Left forelimb (tissue), 1 donor: ENCODE measurements at places on chromosomes 2 and 18.

DNA sequence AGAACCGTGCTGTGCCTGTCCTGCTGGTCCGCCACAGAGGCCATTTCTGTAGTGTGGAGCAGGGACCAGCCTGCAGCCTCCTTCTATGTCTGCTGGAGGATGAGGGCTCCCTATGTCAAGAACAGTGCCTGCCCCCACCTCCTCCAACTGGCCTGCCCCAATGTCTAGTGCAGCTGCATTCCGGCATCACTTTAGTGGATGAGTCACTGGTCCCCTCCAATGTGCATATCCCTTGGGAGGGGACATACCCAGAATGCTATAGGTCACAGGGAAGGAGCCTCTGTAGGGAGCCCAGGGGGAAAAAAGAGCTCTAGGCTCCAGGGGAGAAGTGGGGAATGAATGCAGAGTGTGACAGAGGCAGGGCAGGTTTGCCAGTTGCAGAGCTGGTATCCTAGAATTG lies 219.6 kb downstream of the CELF4 start:
- DNase-seq: no peak

DNA sequence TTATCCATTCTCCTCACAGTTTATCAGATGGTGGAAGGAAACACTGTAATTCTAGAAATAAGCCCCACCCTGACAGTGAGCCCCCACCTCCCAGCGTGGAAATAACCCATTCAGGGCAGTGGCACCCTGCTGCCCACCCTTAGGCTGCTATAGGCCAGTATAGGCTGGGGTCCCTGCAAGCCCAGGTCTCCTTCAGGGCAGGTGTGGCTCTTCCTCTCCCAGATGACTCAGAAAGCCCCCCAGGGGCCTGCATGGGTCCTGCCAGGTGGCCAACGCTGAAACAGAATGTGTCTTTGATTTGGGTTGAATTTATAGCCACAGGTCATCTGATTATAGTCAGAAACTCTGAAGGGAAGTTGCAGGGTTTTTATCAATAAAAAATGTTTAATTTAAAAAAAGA lies 136.4 kb downstream of the SH3RF3 start:
- DNase-seq: no peak

DNA sequence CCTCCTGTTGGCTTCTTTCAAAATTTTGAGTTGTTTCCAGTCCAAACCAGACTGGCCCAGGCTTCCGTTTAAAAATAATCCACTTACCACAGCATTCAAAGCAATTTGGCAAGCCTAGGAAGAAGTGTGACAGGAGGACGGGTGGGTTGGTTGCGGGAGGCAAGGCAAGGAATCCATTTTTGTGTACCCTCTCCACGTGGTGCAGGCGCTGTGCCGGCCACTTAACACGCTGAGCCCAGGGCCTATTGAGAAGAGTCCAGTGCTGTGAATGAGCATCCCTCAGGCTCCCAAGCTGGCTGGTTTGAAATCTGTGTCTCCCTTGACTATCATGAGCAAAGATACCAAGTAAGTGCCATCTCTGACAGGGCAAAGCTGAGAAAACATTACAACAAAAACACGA lies 160.9 kb downstream of the NCKAP5 start:
- DNase-seq: no peak

DNA sequence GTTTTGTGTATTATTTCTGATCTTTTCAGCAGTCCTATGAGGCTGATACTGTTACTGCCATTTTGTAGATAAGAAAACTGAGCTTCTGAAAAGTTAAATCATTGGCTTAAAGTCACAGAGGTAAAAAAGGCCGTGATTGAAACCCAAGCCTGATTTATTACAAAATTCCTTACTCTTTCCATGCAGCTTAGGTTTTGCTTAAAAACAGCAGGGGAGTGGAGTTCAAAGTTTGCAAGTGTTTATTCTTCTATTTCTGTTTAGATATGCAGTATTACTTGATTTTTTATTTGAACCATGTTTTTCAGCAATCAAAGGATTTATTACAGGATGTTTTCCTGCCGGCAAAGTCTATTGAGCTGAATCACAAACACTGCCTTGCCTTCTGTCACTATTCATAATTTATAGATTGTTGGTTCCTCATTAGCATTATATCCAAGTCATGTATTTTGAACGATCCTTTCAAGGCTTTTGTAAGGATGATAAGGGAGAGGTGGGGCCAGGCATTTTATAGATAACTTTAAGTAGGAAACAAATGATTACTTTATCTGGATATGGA lies 31.9 kb upstream of the MSTN start:
- no peak for DNase-seq

DNA sequence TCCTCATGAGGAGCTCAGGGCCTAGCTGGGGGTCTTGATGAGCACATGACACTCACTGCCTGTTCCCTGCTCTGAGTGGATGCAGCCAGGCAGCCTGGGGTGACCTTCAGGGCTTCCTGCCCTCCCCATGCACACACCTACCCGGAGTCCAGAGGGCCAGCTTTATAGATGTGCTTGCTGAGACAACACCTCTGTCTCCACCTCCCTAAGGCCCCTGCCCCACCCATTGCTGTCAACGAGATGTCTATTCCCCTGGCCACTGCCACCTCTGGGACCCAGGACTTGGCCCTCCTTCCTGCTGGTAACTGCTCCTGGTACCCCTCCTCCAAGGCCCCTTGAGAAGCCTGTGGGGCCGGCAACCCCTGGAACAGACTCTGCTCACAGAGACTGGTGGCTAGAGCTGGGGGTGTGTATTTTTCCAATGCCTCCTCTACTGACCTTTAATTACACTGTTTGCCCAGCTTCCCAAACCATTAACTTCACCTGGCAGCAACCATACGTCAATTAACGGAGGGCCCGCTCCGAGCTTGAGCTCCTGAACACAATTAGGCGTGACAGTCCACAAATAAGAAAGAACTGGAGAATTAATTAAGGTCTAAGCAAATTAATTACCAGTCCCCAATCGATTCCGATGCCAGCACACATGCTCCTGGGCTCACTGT lies 66.3 kb downstream of the EMX1 start:
- no peak for DNase-seq

DNA sequence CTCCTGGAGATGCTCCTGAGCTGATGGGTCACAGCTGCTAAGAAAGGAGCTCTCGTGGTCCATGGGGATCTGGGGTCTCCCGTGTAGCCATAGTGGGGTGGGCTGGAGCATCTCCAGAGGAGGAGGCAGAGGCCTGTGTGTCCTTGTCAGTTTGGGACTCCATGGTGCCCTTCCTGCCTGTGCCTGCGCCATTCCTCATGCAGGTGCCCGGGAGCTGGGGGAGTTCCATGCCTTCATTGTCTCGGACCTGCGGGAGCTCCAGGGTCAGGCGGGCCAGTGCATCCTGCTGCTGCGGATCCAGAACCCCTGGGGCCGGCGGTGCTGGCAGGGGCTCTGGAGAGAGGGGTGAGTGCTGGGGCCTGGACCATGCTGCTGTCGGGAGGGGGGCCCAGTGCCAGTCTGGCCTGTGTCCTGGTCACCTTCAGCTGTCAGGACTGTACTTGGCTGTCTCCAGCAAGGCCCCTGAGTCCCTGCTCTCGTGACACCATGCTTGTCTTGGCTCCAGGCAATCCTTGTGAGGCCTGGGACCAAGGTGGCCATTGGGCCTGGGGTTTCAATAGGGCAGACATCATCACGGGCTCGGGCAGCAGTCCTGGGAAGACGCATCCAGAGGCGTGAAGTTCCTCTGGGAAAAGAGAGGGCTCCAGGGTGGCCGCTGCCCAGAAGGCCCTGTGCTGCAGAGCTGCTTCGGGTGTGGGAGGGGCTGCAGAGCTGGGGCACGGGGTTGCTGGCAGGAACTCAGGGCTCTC lies 7.3 kb downstream of the CAPN10 start:
- DNase-seq: no peak

DNA sequence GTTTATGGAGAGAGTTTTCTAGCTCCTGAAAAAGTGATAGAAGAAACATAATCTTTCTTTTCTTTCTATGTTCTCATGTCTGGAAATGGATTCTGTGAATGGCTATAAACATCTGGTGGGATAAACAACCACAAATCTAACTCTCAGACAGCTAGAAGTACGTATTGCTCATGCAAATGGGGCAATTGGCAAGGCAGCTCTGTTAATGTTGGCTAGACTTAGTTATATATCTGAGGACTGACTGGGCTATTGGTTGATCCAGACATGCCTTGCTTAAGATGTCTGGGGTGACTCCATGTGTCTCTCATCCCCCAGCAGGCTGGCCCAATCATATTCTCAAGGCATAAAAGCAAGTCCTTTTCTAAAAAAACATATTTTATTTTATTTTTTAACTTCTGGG lies 939.2 kb upstream of the NRXN1 start:
- no peak for DNase-seq

DNA sequence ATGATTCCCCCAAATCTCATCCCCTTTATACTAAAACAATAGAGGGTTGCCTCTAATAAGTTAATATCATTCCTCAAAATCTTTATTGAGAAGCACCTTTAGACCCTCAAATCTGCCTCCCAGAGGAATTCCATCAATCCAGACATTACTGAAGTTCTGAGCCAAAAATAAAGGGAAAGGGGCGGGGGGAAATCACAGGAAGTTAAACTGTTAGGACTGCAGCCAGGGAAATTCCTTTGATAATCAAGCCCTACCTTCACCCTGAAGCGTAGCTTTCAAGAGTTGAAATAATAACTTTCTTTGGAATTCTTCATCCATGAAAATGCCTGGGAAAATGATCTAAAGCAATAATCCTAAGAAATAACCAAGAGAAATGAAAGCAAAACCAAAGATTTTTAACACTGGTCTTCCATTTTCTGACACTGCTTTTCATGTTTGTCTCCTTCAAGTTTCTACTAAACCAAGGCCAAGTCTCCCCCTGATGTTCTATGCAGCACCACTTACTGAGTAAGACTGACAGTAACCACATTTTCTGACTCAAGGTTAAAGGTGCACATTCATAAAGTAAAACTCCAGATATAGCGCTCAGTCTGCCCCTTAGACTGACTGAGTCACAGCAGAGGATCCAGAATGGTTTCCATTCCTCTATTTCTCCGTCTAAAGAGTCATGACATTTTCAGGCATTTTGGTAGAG lies 78.2 kb downstream of the TCF4 start:
- DNase-seq: no peak

GRCh38 chr2:60608679-60609078 lies 55.2 kb upstream of the BCL11A start:
- DNase-seq: no peak

- no peak for DNase-seq
These were observed 122.1 kb upstream of the MMADHC start for GRCh38 chr2:149709496-149710263.

- DNase-seq: no peak
These were observed 34.0 kb downstream of the ADAM23 start for GRCh38 chr2:206477296-206477695.
